Liver (tissue), 10 donors: ENCODE measurements at places on chromosomes 16 and 17. TPM values are rescaled to one million over a fixed set of nuclear protein-coding genes. Genes with fewer than 3 reads are reported as not detected.

The KRTAP4-6 gene
- polyA plus RNA-seq, result not detected

The CACNG5 gene
- not detected for polyA plus RNA-seq

The CSH2 gene
- not detected for polyA plus RNA-seq

The CAVIN1 gene
- polyA plus RNA-seq, result 27.0 TPM

The SLC35G3 gene
- polyA plus RNA-seq, result not detected

The DHX58 gene
- polyA plus RNA-seq, result 4.3 TPM

The RBFOX1 gene
- not detected for polyA plus RNA-seq

The MYO15B gene
- 13.3 TPM for polyA plus RNA-seq

The HP gene
- 42,039 TPM for polyA plus RNA-seq

The EIF4A3 gene
- polyA plus RNA-seq, result 33.1 TPM

The CNTD1 gene
- 0.28 TPM for polyA plus RNA-seq

DNA sequence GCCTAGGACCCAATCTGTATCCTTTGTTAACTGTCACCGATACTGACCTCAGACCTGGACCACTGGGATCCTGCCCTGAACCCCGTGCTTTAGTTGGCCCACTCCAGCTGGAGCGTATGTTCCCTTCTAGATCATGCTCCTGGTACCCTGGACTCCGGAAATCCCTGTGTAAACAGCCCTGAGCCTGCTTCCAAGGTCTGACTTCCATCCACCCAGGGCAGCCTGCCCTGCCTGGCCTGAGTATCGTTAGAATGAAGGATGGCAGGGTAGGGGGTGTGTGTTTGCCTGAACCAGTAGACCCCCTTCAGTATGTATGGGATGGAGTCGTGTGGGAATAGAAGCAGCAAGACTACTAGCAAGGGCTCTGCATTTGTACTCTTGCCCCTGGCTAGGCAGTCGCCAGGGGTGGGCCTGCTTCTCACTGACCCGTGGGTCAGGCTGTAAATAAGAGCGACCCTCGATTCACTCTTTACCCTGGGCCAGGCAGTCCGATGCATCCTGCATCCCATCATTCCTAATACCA is 691 bp upstream of the TMEM98 start:
- peak; percentile 33 for DNase-seq

DNA sequence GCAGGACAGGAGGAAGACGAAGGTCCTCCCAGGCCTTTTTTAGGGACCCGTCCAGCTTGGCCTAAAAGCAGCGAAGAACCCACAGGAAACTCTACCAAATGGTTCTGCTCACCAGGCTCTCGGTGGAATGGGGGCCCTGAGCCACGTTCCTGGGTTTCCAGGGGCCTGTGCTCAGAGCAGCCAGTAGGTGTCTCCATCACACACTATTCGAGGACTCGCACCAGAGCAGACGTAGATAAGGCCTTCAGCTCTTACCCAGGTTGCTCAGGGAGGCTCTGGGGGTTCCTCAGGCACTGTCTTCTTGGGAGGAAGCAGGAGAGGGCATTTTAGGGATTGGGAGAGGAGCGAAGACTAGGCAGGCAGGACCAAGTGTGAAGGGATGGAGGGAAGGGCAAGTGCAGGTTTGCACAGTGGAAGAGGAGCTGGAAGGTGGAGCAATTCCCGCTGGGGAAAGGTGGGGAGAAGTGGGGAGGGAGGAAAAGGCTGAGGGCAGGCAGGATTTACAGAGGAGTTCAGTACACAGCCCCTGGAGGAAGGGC is 157.1 kb downstream of the RGS9 start:
- peak; percentile 47 for DNase-seq

- no peak for DNase-seq
These were observed 169.1 kb upstream of the RPH3AL start for GRCh38 chr17:521561-522325.

GRCh38 chr17:12386225-12386624 is 279.5 kb upstream of the MYOCD start:
- DNase-seq, result no peak

GRCh38 chr17:79977161-79977631 is 58.5 kb downstream of the TBC1D16 start:
- no peak for DNase-seq

DNA sequence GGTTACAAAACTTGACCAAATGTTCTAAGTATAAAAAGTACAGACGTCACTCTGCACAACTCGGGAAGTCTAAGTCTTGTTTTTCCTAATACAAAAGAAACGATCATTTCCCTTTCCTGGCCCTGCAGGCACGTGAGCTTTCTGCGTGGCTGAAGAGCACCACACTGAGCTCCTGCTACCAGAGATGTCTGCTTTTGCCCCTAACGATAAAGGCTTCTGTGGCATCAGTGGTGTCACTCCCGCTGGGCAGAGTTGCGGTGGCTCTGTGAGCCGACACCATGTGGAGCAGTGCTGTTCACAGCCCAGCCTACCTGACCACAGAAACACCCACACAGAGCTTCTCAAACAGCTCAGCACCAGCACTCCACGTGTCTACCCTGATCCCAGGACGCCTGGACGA is 20.5 kb downstream of the EMC8 start:
- no peak for DNase-seq

DNA sequence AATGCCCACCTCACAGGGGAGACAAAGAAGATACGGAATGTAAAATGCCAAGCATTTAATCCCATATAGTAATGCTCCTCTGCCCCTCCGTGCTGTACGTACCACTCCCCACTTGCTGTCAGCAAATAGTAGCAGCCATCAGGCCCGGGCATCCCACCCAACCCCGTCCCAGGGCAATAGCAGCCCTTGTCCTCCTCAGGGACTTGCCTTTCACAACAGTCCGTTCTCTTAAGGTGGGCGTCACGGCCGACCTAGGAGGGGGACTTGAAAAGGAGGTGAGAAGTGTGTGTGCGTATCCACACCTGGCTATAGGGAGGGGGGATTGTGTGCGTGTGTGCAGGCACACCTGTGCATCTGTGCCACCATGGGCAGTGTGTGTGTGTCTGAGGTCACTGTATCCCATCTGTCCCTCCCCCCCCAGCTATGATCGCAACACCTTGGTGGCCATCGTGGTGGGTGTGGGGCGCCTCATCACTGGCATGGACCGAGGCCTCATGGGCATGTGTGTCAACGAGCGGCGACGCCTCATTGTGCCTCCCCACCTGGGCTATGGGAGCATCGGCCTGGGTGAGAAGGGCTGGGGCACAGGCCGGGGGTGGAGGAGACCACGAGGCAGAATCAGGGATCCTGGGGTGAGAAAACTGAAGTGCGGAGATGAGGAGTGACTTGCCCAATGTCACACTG is 4.0 kb downstream of the FKBP10 start:
- no peak for DNase-seq

- no peak for DNase-seq
These were observed 36.0 kb upstream of the KLHDC4 start for GRCh38 chr16:87801679-87802259.

GRCh38 chr17:36592316-36592715 is 637 bp downstream of the DHRS11 start:
- no peak for DNase-seq

GRCh38 chr16:1523581-1524245 is 9.8 kb upstream of the TMEM204 start:
- DNase-seq, result no peak

DNA sequence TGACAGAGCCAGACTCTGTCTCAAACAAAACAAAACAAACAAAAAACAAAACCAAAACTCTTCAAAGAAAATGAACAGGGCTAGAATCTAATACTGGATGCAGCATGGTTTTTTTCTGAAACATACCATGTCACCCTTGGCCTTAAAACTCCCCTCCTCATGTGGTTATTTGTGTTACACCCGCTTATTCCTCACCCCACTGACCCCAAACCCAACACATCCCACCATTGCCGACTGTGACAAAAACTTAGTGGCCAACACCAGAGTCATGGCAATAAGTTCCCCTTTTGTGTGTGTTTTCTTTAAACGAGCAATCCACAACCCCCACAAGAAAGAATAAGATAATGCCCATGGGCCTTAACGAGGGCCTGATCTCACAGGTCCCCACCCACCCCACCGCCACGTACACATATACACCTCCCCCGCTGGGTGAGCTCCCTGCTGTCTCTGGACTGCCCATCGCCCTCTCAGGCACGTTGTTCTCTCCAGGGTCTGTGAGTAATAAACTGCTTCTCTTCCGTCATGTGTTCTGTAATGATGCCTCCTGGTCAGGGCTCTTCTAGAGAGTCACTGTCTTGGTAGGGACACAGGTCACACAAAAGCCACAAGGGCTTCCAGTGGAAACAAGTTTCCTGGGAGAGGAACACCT is 16.8 kb upstream of the ENGASE start:
- DNase-seq, result no peak

GRCh38 chr17:69588827-69589239 is 174.3 kb downstream of the MAP2K6 start:
- DNase-seq, result no peak

- no peak for DNase-seq
These were observed 296.8 kb downstream of the GRIN2A start for GRCh38 chr16:9885467-9885866.

- DNase-seq, result no peak
These were observed 8.2 kb downstream of the ARL4D start for GRCh38 chr17:43406676-43407645.

GRCh38 chr17:57560319-57560705 is 184.8 kb downstream of the CCDC182 start:
- DNase-seq, result no peak

DNA sequence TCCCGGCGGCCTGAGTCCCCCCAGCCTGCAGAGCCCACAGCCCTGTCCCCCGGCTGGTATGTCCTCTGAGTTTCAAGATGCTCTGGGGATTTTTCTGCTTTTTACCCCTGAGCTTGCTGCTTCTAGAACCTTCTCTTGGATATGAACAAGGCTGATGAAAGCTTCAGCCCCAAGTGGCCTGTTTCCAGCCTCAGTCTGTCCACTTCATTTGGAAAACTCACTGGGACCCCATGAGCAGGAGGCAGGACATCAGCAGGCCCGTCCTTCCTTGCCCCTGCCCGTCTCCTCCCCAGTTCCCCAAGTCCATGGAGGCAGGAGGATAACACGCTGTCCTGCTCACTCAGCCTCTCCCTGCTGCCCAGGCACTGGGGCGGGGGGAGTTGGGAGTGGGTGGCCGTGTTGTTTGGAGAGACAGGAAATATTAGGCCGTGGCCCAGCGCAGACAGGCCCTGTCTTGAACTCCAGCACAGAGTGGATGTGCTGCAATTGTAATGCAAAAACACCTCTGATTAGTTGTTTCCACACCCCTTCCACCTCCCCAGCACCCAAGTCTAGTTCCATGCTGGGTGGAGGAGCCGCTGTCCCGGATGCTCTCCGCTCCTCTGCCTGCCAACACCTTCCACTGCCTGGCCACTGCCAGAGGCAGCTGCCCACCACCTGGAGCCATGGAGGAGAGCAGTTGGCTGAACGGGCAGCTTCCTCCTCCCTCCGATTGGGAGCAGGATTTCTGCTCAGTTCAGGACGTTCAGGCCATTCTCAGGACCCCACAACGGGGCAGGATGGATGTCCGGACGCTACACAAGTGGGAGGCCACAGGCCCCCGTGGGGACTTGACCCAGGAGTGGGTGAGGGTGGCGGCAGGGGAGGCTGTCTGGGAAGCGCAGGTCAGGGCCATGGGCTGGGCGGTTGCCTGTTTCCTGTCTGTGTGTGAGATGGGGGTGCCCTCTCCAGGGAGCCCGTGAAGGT is 216.9 kb upstream of the GSE1 start:
- DNase-seq, result no peak

- DNase-seq, result no peak
These were observed 358.5 kb upstream of the ERCC4 start for GRCh38 chr16:13561291-13562070.

- no peak for DNase-seq
These were observed 31.0 kb downstream of the CTCF start for GRCh38 chr16:67593288-67593687.

DNA sequence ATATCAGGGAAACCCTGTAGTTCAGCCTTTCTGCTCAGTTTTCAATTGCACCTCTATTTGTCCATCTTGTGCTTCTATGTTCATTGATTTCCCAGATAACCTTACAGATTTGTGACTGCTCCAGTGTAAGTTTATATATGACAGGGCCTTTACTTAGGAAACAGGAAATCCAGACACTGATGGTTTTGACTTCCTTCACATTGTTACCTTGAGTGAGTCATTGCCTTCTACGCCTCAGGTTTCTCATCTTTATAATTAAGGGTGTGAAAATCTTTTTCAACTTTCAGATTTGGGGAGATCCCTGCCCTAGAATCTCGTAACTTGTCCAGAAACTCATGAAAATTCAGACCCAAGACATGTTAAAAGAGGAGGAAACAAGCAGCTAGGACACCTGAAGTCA is 342.4 kb upstream of the TBX2 start:
- DNase-seq, result no peak

DNA sequence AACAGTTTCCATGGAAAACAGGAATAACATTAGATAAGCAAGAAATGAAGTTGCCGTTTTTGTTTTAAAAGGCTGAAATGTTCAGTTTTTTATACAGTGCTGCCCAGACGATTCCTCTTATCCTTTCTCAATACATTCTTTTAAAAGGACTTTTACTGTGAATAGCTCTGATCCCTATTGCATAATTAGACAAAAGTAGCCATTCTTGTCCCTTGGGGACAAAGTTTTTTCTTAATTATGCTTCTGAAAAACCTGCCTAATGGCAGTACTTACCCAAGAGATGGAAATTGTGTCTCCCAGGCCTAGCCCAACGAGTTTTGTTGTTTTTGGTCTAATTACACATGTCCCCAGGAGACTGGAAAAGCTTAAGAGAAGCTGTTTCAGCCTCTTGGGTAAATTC is 27.6 kb downstream of the NXPH3 start:
- DNase-seq, result no peak

GRCh38 chr16:11167581-11167980 is 88.4 kb downstream of the SOCS1 start:
- DNase-seq, result no peak

GRCh38 chr17:50452630-50453300 is 15.9 kb downstream of the CHAD start:
- DNase-seq, result no peak

DNA sequence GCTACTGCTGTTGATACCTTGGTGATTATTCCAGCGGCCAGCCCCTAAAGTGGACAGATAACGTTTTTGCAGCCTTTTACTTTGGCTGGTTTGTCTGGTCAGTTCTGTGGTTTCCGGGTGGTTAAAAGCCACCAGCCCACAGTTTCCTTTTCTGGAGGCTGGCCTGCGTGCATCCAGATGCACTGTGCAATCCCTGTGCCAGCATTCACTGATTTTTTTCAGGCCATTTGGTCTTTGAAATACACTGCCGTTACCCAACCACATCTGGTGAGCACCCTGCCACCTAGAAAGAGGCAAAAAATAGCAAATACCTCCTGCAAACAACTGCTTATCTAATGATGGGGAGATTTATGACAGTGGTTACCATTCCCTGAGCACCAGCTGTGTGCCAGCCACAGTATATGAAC is 797 bp downstream of the NUDT7 start:
- no peak for DNase-seq

- DNase-seq, result no peak
These were observed 26.8 kb downstream of the BRIP1 start for GRCh38 chr17:61836266-61837174.
